ENCODE measurements at places on chromosomes 12 and 14. TPM values are rescaled to one million over a fixed set of nuclear protein-coding genes. Genes with fewer than 3 reads are reported as not detected.
A peak's percentile ranks its signal among the peaks of the same experiment; 100 is the strongest.

PRH2 gene
- total RNA-seq: not detected

BDKRB1 gene
- total RNA-seq: 0.71 TPM

RNU7-1 gene
- total RNA-seq: not detected

MIP gene
- not detected for total RNA-seq

KRT77 gene
- not detected for total RNA-seq

CISTR gene
- not detected for total RNA-seq

CMKLR1 gene
- 26.0 TPM for total RNA-seq

AQP2 gene
- not detected for total RNA-seq

GRCh38 chr14:39768589-39768988 lies 336.4 kb upstream of the FBXO33 start:
- no peak for DNase-seq

DNA sequence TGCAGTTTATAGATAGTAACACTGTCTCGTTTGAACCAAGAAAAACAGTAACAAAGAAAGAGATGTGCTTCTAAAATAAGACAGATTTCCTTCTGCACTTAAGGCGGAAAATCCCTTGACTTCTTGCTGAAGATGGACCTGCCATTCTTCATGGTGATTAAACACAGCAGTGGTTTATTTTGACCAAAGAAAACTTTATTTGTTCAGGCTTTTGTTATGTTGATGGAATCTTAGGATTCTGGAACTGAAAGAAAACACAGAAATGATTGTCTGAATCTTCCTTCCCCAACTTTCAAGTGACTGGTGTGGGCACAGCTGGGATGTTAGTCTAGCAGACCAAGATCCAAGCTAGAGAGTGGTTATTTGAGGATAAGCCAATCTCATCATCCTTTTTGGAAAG lies 72.2 kb downstream of the DACT1 start:
- DNase-seq: no peak

DNA sequence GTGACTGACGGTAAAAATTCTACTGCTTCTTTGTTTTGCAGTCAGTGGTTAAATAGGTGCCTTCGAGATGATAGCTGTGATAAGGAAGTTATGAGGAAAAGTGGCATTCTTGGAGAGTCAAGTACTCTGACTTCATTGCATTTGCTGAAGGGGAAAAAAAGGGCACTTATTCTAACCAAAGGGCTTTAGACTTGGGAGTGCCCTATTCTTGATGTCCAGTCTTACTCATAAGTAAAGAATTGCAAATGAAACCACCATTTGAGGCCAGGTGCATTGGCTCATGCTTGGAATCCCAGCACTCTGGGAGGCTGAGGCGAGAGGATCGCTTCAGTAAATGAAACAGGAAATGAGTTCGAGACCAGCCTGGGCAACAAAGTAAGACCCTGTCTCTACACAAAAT lies 40.3 kb downstream of the BRAP start:
- DNase-seq: no peak

- DNase-seq: no peak
Measured at GRCh38 chr14:23664207-23664885, 28.2 kb downstream of the DHRS2 start.

DNA sequence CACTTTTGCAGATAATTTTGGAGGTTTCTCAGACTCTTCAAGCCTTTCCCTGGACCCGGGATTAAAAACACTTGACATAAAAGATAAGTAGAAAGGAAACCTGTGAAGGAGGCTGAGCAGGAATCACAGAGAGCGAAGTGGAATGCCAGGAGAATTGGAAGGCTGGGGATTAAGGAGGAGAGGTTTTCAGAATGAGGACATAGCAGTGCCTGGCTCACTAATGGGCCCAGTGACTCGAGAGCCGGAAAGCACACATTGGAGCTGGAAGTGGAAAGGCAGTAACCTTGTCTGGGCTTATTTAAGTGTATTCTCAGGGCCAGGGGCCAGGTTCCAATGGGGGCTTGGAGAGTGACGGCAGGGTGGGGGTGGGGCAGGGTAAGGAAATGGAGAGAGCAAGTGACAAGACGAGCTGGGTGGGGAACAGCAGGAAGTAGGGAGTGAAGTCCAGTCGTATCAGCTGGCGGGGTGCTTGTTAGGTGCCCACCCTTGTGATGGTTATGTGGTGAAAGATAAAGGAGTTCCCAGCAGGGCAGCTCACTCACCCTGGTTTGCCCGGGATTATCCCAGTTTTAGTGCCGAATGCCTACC lies 13.1 kb downstream of the EVL start:
- DNase-seq: no peak

- DNase-seq: no peak
Measured at GRCh38 chr14:92014040-92014439, 25.8 kb downstream of the TRIP11 start.

- DNase-seq: no peak
Measured at GRCh38 chr12:66072566-66072965, 58.0 kb downstream of the LLPH start.

DNA sequence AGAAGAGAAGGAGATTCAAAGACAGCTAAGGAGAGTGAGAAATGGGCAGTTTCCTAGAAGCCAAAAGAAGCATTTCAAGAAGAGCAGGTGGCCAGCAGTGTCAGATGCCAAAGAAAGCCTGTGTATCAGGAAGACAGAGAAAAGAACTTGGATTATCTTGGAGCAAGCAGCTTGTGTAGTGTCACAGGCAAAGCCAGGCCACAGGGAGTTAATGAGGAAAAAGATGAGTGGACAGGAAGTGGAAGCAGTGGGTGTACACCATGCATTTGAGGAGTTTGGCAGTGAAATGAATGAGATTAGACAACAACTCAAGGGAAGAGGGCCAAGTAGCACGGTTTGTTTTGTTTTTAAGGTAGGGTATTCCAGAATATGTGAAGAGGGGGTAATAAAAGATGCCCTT lies 5.6 kb upstream of the MYH7 start:
- peak; percentile 33 for DNase-seq

DNA sequence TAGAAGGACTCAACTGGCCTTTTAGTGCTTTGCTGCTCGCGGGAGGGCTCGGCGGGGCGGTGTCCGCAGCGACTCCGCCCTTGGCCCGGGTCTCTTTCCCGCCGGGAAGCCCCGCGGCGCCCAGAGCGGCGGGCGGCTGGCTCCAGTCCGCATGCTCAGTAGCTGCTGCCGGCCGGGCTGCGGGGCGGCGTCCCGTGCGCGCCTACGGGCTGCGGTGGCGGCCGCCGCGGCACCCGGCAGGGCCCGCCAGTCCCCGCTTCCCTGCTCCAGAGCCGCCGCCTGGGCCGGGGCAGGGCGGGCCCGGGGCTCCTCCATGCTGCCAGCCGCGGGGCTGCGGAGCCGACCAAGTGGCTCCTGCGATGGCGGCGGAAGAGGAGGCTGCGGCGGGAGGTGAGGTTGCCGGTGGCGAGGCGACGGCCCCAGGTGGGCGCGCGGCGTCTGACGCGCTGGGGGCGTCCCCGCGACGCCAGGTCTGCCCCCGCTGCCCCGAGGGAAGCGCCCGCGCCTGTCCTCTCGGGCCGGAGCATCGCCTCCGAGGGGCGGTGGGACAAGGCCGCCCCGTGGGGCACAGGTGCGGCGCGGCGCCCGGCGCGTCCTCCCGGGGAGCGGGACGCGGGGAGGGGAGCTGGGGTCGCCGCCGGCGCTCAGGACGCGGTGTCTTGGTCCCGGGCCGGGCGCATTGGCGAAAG lies at the start of gene BMAL2:
BMAL2 (plus strand) TSS at position 123 of the 689 bp plus-strand sequence; CDS start at position 360, 237 bp downstream.
- no peak for DNase-seq

DNA sequence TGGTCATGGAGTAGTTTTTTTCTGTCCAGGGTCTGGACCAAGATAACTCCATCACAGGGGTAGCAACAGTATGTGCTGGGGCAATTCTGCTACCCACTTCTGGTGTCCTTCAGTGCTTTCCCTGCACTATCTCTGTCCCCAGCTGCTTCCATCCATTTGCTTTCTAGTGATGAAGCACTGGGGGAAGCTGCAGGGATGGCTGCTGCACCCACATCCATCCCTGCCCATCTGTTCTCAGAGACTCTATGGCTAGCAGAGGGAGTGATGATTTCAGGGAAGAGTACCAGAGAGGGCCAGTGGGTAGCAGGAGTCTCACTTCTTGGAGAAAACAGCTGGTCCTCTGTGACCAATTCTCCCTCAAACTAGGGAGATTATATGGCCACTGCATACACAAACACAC lies 44.1 kb downstream of the ETV6 start:
- no peak for DNase-seq

DNA sequence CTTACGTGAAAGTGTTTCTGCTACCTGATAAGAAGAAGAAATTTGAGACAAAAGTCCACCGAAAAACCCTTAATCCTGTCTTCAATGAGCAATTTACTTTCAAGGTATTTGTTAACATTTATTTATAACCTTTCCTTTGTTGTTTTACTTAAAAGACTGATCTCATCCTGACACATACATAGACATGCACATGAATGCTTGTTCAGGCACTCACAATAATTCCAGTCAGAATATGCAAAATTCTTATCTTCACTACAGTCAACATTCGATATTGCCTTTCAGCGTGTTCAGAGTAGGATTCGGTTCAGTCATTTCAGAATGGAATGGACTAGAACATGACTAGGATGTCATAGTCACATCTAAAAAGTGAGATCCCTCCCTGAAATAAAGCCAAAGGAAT lies 394.6 kb downstream of the PAWR start:
- no peak for DNase-seq

GRCh38 chr14:99755629-99756603 lies 37.3 kb upstream of the EML1 start:
- peak; percentile 94 for DNase-seq

DNA sequence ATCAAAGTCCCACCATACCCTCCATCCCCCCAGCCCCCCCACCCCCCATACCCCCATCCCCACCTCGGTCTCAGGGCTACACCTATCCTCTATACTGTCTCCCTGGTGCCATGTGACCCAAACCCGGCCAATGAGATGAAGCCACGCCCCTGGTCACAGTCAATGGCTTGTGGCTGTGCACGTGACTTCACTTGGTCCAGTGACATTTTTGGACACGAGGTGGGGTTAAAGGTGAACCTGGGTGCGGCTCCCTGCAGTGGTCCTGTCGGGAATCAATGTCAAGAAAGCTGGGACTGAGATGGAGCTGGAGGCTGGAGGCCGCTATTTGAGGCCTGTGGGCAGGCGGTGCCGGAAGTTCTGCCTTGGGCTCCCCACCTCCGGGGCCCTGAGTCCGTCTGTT lies 100.7 kb upstream of the MAP1LC3B2 start:
- DNase-seq: no peak
